Activated naive CD8-positive, alpha-beta T cell treated with anti-CD3 and anti-CD28 coated beads, Interleukin-2, amount 10 ng/mL, durations not matched to agents 7 days and 5 days (primary cell): ENCODE measurements at places on chromosomes 7 and 10.

DNA sequence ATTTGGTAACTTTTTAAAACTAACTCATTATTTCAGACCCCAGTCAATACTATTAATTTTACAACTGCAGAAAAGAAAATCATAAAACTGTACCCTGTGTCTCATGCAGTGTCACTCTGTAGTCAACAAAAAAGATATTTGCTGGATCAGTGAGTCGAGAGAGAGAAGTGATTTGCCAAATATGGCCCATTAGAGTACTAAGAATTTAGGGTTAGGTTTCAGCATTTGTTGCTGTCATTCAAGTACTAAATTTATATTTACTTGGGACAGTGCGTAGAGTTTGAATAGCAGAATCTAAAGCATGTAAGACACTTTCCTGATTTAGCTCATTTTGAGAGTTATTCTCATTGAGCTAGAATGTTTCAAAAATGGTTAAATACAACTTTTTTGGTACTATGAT, 38.9 kb downstream of the CACNA2D1 start:
- no peak for DNase-seq

- DNase-seq: no peak
Measured at GRCh38 chr10:11414314-11415038, 197.0 kb downstream of the USP6NL start.

- no peak for DNase-seq
Measured at GRCh38 chr10:111034598-111035310, 42.1 kb upstream of the ADRA2A start.

DNA sequence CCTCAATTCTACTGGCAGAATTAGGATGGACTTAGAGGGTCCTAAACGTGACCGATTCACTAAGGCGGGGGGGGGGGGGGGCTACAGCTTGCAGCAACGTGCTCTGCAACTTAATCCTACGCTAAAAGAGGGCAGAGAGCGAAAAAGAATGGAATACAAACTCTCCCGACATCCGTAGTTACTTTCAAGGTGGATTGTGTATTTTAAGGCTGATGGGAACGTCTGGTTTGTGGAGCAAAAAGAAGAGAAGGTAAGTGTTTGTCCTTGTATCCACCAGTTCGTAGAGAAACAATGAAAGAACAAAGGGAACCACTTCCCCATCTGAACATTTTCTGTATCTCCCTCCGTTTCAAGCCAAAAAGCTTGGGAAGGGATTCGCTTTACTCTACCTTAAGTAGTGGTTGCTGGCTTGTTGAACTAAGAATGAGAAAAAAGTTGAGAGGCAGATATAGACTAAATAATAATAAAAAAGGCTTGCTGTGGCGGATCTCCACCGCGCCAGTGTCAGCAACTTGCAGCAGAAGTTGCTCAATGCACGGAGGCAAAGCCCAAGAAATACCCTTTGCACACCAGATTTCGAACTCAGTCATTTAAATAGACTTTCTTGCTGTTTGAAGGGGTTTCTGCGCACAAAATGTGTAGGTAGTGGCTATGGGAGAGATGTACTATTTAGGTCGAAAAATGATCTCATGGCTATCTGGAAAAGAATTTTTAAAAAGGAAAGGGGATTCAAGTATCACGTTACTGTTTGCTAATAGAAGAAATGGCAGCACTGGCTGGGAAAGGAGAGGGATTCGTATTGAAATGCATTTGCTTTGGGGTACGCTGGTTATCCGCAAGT, 736 bp downstream of the SKIDA1 start:
- no peak for DNase-seq

DNA sequence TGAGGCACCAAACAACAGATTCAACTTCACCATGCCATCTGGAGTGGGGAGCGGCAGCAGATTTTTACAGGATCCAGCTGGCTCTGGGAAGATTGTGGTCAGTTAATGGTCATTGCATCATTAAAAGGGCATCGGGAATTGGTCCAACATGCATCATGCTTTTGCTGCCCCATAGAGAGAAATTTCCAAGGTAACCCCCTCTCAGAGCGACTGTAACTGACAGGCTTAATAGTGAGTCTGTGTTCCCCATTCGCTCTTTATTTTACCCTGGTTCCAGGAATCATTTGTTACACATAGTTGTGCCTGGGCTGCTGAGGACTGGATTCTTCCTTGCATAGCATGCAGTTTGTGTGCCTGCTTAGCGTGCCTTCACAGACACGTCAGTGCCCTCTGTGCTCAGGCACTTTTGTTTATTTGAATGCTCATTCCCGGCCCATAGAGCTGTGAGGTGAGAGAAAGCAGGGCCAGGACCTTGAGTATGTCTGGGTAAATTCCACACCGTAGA, 49.9 kb downstream of the CDHR3 start:
- no peak for DNase-seq

DNA sequence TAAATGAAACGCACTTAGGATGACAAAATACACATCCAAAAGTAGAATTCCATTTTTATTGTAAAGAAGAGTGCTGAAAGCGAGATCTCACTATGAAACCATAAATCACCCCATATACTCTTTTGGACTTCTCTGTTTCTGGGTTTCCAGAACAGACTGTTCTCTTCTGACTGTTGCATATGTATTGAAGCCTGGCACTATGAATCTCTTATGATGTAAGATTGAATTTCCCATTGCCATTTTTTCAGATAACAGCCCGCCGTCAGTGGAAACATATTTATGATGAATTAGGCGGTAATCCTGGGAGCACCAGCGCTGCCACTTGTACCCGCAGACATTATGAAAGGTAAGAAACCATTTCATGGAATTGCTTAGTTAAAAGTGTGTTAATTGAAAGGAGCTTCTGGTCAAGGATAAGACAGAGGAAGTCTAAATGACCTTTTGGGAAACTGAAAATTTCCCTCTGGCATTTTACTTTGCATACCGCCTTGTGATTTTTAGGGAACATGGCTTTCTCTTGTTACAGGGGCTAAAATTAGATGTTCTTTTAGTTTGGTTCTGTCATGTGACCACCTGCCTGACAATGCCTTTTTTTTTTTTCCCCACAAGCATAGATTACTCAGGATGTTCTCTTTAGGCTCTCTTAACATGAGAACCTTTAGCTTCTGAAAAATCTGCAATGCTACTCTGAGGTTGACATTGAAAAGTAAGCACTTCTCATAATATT, 168.1 kb downstream of the ARID5B start:
- DNase-seq: no peak

DNA sequence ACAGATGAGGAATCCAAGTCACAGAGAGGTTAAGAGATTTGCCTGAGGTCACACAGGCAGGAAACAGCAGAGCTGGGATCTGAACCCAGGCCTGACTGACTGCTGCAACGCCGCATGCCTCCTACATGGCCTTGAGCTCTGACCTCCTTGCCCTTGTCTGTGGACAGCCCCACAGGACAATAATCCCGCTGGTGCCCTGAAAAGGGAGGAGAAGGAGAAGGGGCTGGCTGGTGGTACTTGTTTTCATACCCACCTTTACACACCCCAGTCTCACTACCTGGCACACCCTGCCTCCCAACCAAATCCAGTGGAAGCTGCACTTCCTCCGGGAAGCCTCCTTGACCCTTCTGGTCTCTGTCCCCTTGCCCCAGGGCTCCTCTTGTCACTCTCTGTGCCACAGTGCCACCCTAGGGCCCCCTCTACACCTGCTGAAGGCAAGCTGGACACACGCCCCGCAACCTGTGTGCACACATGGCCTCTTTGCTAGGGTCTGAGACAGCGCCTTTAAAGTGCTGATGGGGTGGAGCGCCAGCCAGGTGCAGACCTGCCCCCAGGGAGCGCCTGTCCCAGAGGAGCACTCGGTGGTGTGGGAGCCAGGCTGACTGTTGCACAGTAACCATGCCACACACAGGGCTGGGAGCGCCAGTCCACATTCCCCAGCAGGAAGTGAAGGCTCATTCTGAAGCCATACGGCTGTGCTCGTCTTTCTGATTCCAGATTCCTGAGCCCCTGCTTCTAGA, 38.6 kb downstream of the ZCCHC24 start:
- DNase-seq: no peak

DNA sequence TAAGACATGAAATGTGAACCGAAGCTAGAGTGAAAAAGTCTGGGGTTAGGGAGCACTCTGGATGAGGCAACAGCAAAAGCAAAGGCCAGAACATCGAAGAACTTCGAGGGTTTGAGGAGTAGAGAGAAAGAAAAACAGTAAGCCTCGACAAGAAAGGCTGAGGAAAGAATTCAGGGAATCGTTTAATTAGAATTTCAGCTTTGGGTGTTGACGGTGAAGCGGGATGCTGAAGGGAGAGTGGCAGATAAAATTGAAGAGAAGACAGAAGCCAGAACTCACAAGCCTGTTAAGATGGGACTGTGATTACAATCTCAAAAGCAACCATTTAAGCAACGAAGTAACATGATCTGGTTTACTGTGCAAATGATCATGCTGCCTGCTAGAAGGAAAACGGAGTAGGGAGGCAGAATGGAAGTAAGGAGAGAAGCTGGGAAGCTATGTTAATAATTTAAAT, 2.1 kb downstream of the TRDMT1 start:
- DNase-seq: no peak

- DNase-seq: no peak
Measured at GRCh38 chr7:133858311-133858710, 268.8 kb upstream of the LRGUK start.

DNA sequence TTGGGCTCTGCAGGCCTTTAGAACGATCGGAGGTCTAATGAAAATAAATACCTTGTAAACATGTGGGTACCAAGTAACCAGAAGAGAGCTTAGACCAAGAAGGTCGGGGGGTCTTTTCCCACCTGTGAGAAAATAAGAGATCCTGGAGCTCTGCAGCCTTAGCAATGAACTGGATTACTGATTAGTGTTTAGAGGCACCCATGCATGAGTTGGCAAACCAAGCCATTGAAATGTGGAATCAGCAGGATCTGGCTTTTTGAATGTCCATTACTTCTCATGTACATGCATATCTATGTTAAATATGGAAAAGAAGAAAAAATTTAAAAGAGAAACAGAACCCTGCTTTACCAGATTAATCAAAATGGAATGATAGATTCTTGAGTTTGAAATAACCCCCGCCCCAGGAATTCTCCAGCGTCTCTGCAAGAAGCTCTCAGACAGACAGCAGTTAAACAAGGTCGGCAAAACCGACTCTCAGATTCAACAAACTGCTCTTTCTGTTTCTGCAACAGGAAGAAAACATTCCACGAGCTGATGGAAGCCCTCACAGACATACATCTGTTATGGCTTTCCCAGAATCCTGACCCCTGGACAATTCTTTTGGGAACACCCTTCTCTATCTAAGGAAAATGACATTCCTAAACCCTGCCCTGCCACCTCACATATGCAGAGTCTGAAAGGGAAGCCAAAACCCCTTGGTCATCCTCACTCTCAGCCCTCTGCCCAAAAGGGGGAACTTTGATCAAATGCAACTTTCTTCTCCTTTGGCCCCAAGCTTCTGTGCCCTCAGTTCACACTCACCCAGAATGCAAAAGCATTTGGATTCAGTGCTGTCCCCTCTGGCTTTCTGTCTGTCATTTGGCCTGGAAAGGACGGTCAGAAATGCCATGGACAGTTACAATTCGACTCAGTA, 78.7 kb upstream of the EN2 start:
- no peak for DNase-seq

GRCh38 chr10:102324061-102324460, 71.4 kb upstream of the NFKB2 start:
- DNase-seq: no peak

GRCh38 chr10:53754596-53755250, 982.1 kb upstream of the MBL2 start:
- no peak for DNase-seq

DNA sequence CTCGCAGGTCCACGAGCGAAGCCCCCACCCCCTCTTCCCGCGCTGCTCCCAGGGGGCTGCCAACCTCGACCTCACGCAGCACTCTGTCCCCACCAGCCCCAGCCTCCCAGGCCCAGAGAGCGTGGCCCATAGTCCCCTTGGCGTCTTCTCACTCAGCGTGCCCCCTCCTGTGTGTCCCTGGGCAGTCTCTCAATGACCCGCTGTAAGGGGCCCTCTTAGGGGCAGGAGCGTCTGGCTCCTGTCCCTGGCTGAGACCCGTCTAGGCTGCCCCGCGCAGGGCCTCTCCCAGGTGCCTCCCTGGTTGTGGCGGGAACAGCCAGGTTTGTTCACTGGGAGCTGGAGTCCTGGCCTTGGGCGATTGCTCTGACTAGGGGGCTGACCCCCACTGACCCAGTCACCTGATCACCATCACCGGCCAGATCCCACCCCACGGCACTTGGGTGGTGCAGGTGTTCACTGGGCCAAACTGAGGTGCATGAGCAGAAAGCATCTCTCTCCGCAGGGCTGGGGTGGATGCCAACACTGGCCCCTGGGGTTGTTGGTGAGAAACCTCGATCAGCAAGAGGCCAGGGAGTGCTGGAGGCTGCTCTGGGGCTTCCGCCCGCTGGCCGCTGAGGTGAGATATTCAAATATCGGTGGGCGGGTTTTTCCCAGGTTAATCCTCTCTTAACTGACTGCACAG, 12.6 kb upstream of the WDFY4 start:
- DNase-seq: no peak

GRCh38 chr10:3098689-3099088, 31.3 kb downstream of the PFKP start:
- no peak for DNase-seq

DNA sequence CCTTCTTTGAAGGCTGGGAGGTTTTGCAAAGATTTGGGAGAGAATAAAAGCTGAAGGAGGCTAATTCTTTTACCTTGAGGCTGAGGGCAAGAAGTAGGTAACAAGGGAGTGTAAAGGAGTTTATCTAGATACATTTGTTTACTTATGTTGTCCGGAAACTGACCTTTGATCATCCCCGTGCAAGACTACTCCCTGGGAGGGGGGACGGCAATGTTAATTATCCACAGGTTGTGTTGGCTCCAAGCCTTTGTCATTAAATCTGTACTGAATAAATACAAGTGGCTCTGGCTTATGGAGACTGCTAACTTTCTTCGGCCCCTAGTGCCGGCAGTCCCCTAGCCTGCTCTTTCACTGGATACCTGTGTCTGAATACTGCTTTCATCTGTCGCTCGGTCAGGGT, 1250.6 kb upstream of the LRRTM3 start:
- no peak for DNase-seq

DNA sequence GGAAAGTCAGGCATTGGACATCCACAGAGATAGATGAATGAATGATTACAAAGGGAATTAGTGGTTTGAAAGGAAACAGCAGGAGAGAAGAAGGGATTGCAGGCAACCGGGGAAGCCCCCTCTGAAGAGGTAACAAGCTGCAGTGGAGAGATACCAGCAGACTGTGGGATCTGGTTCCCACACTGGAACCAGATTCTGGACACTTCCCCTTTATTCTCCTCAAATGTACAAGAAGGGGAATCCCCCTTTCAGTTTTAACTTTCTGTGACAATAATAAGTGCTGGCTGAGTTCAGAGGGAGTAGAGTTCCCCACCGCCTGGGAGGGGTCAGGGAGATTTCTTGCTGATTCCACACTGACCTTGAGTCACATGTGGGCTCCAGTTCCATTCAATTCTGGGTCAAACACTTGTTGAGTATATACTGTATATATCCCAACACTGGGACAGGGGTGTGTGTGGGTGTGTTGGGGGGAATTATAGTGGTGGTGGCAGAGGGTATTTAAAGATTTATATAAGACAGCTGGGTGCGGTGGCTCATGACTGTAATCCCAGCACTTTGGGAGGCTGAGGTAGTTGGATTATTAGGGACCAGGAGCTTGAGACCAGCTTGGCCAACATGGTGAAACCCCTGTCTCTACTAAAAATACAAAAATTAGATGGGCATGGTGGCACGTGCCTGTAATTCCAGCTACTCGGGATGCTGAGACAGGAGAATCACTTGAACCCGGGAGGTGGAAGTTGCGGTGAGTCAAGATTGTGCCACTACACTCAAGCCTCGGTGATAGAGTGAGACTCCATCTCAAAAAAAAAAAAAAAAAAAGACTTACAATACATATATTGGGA, 16.5 kb upstream of the DDIT4 start:
- no peak for DNase-seq

GRCh38 chr7:81013083-81013817, 94.4 kb upstream of the SEMA3C start:
- DNase-seq: no peak
